RPMI7951 (cell line): ENCODE measurements at places on chromosomes 5 and 9. TPM values are rescaled to one million over a fixed set of nuclear protein-coding genes. Genes with fewer than 3 reads are reported as not detected.

Gene MLLT3
- total RNA-seq: 16.1 and 18.3 TPM in 2 replicates

Gene WDR38
- 0.12 and 0.20 TPM in 2 replicates for total RNA-seq

Gene SPOCK1
- 37.9 and 58.9 TPM in 2 replicates for total RNA-seq

DNA sequence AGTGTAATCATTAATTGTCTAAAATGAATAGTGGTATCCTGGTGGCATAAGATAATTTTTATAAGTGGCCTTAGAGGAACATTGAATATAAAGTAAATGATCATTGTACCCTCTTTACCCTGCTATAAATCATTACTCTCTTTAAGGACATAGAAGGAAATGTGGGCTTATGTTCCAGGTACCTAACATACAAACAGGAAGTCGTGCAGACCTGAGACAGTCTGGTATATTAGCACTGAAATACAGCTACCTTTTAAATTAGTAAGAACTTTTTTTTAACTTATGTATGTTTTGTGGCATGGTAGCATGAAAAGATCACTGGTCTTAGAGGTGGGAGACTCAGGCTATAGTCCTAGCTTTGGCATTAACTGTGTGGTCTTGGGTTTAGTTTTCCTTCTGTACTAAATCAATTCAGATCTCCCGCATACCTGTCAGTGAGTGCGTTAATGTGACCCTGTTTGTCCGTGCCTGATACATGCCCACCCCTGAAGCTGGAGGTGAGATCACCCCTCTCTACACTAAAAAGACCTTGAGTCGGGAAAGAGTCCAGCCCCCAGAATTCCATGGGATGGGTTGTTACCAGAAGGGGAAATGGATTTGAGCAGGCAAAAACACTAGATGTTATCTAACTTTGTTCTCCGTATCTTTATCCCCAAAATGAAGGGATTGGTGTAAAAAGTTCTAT, 59.4 kb upstream of the ERBIN start:
- DNase-seq: no peak

Gene MARCOL
- total RNA-seq: not detected in 2 replicates

GRCh38 chr5:136040746-136041415, 12.1 kb downstream of the TGFBI start:
- DNase-seq: peak; percentile 84

- no peak for DNase-seq
Measured at GRCh38 chr9:90807006-90807405, 5.4 kb downstream of the SYK start.
